ENCODE measurements at places on chromosomes 12 and 14.

DNA sequence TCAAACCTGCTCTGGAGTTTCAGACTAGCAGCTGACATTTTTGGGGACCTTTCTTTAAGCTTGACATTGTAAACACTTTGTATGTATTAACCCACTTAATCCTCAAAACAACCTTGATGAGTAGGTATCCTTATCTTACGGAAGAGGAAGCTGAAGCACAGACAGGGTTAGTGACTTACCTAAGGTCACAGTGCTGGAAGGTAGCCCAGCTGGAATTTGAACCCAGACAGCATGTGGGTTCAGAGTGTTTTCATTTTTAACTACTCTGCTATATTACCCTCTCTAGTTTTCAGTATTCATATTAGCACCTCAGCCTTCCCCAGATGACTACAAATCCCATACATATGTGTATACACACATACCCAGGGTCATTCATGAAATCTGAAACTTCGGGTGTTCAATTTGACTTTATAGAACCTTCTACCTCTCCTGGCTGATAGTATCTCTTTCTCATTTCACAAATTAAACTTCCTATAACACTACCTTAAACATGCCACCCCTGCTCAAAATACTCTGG lies 13.9 kb downstream of the LPCAT3 start:
- no peaks in the 10 kb centered on the region for H3K27me3 ChIP-seq
- H3K36me3 ChIP-seq, result peaks cover 10% of the 10 kb centered on the region
- H3K27ac ChIP-seq, result no peak overlapping the region
- peaks cover 19% of the 10 kb centered on the region for H3K4me1 ChIP-seq
- no peak for DNase-seq

DNA sequence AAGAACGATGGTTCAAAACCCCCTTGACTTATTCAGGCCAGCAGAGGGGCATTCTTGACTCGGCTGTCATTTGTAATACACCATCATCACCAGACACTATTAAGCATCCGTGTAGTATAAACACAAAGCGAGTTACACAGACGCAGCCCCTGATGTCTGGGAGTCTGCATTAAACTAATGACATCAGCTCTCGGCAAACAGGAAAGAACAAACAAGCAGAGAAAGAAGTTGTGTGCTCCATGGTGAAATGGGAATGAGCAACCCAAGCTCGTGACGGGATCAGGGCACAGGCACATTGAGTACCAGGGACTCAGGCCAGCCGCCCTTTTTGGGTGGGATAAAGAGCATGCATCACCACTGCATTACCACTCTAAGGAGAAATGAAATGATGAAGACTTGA lies 460.1 kb downstream of the MED13L start:
- H3K4me3 ChIP-seq, result no peak overlapping the region
- H3K36me3 ChIP-seq, result no peaks in the 10 kb centered on the region
- H3K4me1 ChIP-seq, result no peaks in the 10 kb centered on the region
- H3K27me3 ChIP-seq, result peaks cover 5% of the 10 kb centered on the region
- H3K27ac ChIP-seq, result no peak overlapping the region
- DNase-seq, result no peak

DNA sequence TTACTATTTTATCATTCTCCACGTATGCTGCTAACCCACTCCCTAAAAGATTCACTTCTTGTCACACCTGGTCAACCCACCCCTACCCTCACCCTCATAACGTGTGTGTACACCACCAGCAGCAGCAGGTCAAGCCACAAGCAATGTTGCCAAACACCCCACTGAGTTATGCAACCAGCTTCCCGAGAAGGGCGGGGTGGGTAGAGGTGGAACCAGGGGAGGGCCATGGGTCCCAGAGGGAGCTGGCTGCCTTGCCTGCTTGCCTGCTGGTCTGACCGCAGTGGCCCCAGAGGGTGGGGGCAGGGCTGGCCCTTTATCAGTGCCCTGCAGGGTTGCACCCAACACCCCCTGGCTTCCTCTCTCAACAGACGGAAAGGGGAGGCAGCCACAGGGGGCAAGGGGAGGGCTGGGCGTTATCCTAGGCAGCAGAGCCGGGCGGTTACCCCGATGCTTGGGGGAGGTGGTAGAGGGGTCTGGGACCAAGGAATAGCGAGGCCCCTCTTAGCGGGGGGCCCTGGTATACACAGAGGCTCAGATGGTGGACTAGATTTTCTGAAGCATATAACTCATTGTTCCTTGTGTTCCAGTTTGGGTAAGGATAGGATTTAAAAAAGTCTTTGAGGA lies 3.5 kb upstream of the NFE2 start:
- H3K27ac ChIP-seq, result peak overlapping the region; percentile 72
- H3K36me3 ChIP-seq, result no peaks in the 10 kb centered on the region
- DNase-seq, result peak; percentile 93
- H3K4me1 ChIP-seq, result peaks cover 37% of the 10 kb centered on the region
- H3K4me3 ChIP-seq, result no peak overlapping the region

DNA sequence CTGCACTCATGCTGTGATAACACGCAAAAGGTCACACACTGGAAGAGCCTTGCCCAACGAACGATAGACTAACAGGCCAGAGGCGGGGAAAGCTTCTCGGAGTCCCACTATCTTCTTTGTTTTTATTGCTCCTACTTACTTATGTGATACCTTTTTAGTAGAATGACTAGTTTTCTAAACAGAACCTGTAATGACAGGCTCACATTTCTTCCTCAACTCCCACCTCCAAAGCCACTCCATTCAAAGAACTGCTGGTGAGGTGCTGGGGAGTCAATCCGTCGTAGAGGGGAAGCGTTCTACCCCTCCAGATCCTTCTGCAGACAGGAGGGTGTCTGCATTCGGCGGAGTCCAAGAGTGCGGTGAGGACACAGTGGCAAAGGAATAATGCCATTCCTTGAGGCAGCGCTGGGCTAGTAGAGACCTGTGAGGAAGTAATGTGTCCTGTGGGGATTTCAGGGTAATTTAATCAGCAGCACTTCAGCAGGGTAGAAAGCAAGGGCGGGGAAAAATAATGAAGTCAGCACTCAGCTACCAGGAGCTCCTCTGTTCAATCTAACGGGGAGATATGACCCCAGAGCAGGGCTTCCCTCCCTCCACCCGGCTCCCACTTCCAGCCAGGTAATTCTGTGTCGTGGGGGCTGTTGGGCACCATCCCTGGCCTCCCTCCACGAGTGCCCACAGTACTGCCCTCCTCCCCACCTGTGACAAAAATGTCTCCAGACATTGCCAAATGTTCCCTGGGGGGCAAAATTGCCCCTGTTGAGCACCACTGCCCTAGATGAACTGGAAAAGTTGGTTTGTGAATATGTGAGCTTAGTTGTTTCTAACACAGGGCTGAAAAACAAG lies 25.2 kb downstream of the SPRING1 start:
- H3K4me1 ChIP-seq, result peaks cover 16% of the 10 kb centered on the region
- H3K4me3 ChIP-seq, result no peak overlapping the region
- no peak overlapping the region for H3K27ac ChIP-seq
- no peaks in the 10 kb centered on the region for H3K27me3 ChIP-seq
- no peak for DNase-seq

GRCh38 chr12:27003421-27004381 lies 10.5 kb downstream of the TM7SF3 start:
- no peak overlapping the region for H3K4me3 ChIP-seq
- H3K4me1 ChIP-seq, result peaks cover 17% of the 10 kb centered on the region
- H3K27me3 ChIP-seq, result no peaks in the 10 kb centered on the region
- peaks cover 7% of the 10 kb centered on the region for H3K36me3 ChIP-seq
- no peak overlapping the region for H3K27ac ChIP-seq

DNA sequence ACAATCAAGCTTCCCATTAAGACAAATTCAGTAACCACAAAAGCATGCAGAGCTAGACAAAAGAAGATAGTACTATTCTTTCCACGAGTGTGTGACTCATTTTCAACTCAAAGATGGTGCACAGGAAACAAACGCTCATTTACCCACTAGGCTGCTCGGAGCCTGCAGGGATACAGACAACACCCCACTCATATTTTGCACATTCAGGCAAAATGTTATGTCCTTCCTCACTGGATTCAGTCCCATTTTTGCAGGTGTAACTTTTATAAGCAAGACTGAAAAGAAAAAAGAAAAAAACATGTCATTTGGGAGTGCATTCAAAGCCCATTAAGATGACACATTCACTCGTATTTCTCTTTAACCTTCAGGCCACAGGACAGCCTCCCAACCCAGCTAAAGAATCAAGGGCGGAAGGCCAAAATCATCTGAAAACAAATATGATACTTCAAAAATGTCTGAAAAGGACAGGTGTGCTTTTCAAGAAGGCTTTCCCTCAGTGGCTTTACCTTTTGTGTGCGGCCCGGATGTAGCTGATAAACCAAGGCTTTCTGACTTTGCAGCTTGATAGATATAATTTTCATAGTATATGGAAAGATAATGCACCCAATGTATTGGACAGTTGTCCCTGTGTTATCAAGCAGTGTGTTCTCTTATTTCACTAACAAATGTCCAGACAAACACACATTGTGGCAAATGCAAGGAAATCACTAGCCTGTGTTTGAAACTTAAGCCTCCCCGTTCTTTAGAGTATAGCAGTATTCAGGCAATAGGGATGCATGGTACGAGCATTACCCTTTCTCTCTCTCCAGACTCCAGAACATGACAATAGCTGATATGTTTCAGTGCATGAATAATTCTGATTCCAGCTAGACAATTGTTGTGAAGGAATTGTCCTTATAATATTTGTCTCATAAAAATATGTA lies 147.8 kb upstream of the KRR1 start:
- H3K4me1 ChIP-seq, result no peaks in the 10 kb centered on the region
- DNase-seq, result no peak
- no peak overlapping the region for H3K4me3 ChIP-seq
- no peaks in the 10 kb centered on the region for H3K27me3 ChIP-seq

DNA sequence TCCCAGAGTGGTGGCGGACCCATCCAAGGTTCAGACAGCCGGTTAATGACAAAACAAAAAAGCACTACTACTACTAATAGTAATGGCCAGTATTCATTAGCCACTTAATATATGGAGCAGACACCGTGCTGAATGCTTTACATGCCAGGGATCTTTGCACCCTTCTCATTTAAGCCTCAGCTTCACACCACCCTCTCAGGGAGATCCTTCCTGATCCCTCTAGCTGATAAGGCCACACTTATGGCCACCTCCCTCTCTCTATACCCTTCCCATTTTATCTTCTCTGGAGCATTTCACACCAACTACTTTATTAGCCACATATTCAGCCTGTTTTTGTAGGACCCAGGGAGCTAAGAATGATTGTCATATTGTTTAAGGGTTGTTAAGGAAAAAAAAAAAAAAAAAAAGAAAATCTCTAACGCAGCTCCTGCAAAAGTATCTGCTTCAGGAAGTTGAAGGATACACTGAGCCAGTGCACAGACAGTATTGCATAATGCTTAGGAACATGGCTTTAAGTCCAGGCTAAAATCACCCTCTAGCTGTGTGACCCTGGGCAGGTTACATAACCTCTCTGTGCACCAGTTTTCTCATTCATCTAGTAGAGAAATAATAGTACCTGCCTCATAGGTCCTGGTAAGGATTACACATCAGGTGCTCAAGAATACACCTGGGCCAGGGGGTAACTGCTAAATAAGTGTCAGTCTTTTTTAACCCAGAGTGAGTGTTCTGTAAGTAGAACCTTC lies 29.4 kb downstream of the NUAK1 start:
- H3K36me3 ChIP-seq, result peaks cover 4% of the 10 kb centered on the region
- H3K4me3 ChIP-seq, result no peak overlapping the region
- no peak for DNase-seq
- no peak overlapping the region for H3K27ac ChIP-seq
- H3K4me1 ChIP-seq, result peaks cover 66% of the 10 kb centered on the region

- H3K4me3 ChIP-seq, result no peak overlapping the region
- H3K36me3 ChIP-seq, result no peaks in the 10 kb centered on the region
- DNase-seq, result no peak
Measured at GRCh38 chr14:62824086-62824485, 221.2 kb downstream of the KCNH5 start.

DNA sequence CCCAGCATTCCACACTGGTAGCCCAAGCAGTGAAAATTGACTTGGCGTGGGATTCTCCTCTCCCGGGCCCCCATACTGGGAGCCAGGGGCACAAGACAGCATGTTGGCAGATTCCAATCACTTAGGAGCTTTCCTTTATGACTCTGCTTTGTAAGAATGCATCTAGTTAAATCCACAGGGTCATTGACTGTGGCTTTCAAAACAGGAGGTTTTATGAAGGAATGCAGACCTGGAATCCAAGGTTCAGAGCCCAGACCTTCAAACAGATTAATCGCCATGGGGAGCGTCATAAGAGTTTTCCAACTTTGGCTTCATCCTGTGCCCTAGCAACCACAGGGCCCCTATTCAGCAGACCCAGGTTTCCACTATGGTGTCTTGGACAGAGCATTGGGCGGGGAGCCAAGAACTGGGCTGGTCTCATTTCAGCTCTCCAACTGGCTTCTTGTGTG lies 76.4 kb upstream of the RMST start:
- DNase-seq, result no peak
- no peak overlapping the region for H3K27ac ChIP-seq
- H3K36me3 ChIP-seq, result no peaks in the 10 kb centered on the region
- no peaks in the 10 kb centered on the region for H3K4me1 ChIP-seq
- H3K4me3 ChIP-seq, result no peak overlapping the region

- no peak overlapping the region for H3K4me3 ChIP-seq
- no peak overlapping the region for H3K27ac ChIP-seq
- DNase-seq, result peak; percentile 74
- H3K4me1 ChIP-seq, result no peaks in the 10 kb centered on the region
- peaks cover 18% of the 10 kb centered on the region for H3K27me3 ChIP-seq
Measured at GRCh38 chr12:5003025-5003666, 40.5 kb upstream of the KCNA5 start.

DNA sequence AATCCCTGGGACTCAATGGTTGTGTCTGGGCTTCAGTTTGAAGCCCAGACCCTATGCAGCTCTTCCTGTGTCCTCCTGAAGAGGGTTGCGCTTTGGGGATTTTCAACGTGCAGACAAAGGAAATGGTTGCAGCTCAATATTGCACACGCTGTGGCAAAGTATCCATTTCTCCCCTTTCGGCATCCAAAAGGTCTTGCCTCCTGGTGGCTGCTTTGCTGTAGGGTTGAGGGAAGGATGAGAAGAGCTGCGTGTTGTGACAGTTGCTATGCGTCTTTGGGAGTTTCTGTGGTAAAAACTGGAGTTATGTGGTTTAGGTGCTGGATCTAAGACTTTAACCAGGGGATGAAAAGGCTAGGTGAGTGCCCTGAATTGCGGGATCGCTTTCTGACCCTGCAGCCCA lies 71.0 kb downstream of the ZNF664 start:
- no peak overlapping the region for H3K27ac ChIP-seq
- H3K4me3 ChIP-seq, result no peak overlapping the region
- no peaks in the 10 kb centered on the region for H3K36me3 ChIP-seq
- DNase-seq, result no peak
